ENCODE measurements at places on chromosomes 2 and 18.

- DNase-seq, result no peak
These were observed 17.9 kb upstream of the CREB1 start for GRCh38 chr2:207511851-207512250.

DNA sequence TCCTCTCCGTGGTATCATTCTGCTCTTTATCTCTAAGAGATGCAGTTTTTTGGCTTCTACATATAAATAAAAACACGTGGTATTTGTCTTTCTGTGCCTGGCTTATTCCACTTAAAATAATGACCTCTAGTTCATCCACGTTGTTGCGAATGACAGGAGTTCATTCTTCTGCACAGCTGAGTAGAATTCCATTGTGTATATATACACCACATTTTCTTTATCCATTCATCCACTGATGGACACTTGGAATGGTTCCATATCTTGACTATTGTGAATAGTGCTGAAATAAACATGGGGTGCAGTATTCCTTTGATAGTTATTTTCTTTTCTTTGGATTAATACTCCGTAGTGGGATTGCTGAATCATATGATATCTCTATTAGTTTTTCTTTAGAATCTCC is 262.3 kb downstream of the SOX11 start:
- DNase-seq, result no peak

DNA sequence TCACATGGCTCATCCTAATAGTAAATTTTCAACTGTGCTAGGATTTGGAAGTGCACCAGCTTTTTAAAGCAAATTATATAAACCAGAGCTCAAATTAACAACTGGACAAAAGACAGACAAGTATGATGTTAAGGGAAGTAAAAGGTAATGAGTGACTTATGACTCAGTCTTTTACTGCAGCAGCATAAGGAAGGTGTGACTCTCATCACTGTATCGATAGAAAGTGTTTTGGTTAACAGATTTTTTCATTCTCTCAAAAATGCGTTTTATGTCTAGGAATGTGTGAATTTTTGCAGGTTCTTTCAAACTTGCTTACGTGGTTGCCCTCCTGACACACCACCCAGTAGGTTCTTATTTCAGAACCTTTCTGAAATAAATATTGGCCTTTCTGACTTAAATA is 244.2 kb upstream of the BOD1L2 start:
- DNase-seq, result no peak

DNA sequence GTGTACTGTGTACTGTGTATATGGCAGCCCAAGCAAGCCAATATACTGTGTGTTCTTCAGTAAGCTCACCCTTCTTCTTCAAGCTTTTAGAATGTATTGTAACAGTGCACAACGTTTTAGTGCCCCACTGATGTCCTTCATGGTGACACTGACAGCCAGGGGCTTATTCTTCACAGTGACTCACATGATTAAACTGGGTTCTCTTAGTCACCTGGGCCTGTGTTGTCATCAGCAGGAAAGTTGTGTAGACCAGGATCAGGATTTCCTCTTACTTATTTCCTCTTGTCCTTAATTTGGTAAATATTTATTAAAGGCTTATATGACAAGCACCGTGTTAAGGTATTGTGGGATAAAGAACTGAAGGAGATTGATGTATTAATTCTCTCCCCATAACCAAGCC is 67.9 kb upstream of the THOC1 start:
- no peak for DNase-seq

DNA sequence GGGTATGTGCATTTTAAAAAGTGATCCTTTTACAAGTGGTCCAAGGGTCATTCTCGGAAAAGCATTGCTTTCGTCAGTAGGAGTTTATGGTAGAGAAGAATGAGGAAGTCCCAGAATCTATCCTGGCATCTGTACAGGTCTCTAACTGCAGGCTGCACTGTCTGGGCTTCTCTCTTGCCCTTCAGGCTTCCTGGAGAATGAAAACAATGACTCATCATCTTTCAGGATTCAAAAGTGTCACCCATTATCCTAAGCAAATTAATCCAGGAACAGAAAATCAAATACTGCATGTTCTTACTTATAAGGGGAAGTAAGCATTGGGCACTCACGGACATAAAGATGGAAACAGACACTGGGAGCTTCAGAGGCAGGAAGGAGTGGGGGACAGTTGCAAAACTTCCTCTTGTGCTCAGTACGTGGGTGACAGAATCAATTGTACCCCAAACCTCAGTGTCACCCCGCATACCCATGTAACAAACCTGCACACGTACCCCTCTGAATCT is 60.2 kb upstream of the TXNDC2 start:
- DNase-seq, result no peak

GRCh38 chr2:121471532-121472469 is 58.9 kb upstream of the RNU4ATAC start:
- no peak for DNase-seq

- no peak for DNase-seq
These were observed 886 bp downstream of the PRKCE start for GRCh38 chr2:45652090-45653031.

- no peak for DNase-seq
These were observed 21.9 kb downstream of the PPP3R1 start for GRCh38 chr2:68230241-68231060.

DNA sequence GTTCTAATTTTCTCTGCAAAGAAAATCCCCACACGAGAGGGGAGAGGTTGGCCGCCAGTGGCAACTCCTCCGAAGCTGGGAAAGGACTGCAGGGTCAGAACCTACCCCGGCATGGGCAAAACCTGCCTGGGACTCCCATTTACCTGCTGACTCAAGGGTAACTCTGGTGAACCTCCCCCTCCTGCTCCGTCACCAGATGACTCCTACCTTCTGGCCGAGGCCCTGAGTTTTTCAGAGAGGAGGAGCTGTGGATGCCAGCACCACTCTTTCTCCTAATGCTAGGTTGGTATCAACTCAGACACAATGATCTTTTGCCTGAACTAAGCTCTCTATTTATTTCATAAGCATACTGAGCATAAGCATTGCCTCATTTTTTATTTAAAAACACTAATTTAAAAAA is 96.6 kb downstream of the ALPK2 start:
- no peak for DNase-seq

- DNase-seq, result no peak
These were observed 14.7 kb downstream of the DAPL1 start for GRCh38 chr2:158809816-158810215.

DNA sequence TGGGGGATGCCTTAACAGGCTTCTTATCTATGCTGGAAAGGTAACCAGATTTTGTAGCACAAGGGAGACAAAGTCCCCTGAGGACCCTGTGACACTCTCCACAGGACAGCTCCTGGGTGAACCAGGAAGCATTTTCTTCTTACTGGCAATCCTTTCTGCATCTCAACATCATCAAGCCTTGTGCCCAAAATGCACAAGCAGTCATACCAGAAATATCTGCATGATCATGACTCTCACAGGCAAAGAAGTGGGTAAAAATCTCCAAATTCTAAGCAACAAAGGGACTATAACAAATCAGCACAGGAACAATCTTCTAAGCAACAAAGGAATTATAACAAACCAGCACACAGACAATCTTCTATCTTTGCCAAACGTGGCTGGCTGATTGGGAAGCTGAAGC is 99.1 kb upstream of the CD226 start:
- DNase-seq, result no peak

- peak; percentile 43 for DNase-seq
These were observed 807 bp downstream of the GAREM1 start for GRCh38 chr18:32469691-32470459.

DNA sequence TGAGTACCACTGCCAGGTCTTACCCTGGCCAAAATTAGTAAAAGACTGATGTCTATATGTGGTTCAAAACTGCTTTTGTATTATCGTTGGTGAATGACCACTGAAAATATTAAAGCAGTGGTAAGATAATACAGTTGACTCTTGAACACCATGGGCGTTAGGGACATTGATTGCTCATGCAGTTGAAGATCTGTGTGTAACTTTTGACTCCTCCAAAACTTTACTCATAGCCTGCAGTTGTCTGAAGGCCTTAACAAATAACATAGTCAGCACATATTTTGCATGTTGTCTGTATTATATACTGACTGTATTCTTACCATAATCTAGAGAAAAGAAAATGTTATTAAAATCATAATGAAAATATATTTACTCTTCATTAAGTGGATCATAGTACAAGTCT is 5.8 kb upstream of the ANKRD12 start:
- no peak for DNase-seq

DNA sequence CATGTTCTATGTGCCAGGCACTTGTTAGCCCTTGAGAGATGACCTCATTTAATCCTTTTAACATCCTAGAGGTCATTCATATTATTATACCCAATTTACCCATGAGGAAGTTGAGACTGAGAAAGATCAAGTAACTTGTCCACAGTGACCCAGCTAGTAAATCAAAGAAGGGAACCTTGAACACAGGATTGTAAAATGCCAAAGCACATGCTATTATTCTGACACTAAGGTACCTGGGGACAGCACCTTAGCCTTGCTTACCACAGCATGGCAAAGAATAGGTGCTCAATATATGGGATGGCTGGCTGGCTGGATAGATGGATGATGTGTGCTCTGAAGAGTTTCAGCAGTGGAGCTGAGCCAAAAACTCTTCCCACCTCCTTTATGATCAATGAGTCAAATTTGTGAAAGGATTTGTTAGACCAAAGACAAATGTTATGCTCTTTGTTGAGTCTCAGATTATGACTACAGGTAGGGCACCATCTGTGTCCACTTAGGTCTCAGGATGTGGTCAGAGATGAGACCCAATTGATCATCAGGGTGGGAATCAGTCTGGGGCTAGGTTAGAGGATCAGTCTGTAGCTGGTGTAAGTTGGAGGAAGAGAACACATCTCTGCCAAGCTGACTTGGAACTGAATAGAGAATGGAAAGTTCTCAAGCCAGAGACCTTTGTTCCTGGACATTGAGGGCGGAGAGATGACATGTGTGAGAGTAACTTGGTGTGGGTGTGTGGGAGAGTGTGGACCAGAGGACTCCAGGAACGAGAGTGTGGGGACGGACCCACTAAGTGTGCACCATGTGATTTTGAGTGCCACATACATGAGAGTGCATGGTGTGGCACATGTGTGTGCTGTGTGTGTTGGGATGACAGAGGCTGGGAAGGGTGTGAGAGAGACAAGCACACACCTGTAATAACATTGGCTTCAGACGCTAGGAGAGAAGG is 16.3 kb upstream of the PKDCC start:
- DNase-seq, result no peak

GRCh38 chr2:68569604-68570003 is 73.8 kb upstream of the PROKR1 start:
- no peak for DNase-seq

GRCh38 chr2:37795938-37796337 is 124.5 kb upstream of the CDC42EP3 start:
- no peak for DNase-seq

Measured in amygdala (tissue), 56 donors.